NCI-H1092 (cell line): ENCODE measurements at places on chromosomes 2 and 18.

DNA sequence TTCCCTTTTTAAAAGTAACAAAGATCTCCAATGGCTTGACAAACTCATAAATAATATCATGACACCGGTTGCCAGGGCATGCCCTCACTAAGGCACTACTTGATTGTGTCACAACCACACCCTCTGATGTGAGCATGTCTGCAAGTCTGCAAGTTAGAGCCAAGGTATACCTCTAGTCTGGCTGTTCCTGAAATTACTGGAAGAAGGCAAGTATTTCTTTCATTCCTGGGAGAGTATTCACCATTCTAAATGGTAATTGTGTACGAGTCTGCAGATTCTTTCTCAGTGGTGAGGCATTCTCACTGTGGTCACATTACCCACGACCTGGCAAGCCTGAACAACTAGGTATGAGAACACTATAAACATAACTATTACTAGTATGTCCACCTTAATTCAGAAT is 25.7 kb upstream of the RNU4ATAC start:
- no peak for DNase-seq

DNA sequence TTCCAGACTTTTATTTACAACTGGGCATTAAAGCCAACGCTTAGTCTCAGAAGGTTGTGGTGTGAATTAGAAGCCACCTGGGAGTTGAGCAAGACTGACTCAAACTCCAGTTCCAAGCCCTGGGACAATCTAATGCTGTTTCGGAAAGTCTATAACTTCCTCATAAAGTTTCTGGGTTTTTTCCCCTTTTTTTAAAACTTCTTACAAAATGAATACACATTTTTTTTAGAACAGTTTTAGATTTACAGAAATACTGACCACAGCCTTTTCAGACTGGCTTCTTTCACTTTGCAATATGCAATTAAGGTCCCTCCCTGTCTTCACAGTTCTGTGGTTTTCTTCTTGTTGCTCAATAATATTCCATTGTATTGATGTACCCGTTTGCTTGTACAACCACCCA is 115.9 kb upstream of the TWIST2 start:
- no peak for DNase-seq

- no peak for DNase-seq
Observed at GRCh38 chr2:219448776-219449341, 14.2 kb downstream of the SPEG start.

DNA sequence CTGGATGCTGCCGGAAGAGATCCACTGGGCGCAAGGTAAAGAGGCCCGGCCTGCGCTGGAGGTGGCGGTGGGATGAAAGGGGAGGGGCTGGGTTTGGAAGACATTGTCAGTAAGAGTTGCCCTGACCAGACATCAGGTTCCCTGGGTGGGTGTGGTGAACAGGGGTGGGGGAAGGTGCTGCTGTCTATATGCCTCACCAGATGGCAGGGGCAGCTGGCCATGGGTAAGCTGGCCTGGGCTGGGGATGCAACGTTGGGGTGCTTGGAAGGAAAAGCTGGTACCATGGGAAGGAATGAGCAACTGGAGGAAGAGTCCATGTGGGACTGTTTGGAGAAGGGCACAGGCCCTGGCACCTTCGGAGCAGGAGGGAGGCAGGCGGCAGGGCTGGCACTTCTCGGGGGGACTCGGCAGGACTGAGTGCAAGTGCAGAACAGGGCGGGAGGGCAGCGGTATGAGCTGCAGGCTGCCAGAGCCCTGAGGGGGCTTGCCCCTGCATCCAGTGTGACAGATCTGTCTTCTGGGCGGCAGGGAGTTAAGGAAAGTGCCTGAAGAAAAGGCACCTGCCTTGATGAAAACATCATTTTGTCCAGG is 146.4 kb downstream of the DYSF start:
- DNase-seq: no peak

- no peak for DNase-seq
Observed at GRCh38 chr2:69645031-69645431, 1.5 kb upstream of the AAK1 start.

GRCh38 chr18:10604182-10604581 is 78.4 kb downstream of the NAPG start:
- DNase-seq: no peak

- DNase-seq: no peak
Observed at GRCh38 chr18:7741640-7742039, 174.5 kb downstream of the PTPRM start.

- DNase-seq: no peak
Observed at GRCh38 chr2:158688721-158689120, 106.4 kb upstream of the DAPL1 start.

GRCh38 chr2:217806482-217806765 is 196.4 kb downstream of the TNS1 start:
- DNase-seq: no peak

- DNase-seq: no peak
Observed at GRCh38 chr2:151438506-151438905, 28.8 kb downstream of the RIF1 start.

DNA sequence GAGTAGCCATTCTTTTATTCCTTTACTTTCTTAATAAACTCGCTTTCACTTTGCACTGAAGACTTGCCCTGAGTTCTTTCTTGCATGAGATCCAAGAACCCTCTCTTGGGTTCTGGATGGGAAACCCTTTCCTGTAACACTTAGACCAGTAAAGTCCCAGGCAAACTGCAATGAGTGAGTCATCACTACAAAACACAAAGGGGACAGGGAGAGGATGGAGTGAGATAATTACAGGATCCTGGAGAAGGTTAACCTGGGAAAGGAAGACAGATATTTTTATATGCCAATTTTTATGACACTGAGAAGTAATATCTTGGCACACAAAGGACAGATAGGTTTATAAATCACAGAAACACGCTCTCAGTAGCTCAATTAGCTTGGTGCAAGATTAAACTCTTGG is 48.7 kb downstream of the EHD3 start:
- DNase-seq: no peak

- no peak for DNase-seq
Observed at GRCh38 chr18:37270038-37270665, 295.4 kb downstream of the CELF4 start.

DNA sequence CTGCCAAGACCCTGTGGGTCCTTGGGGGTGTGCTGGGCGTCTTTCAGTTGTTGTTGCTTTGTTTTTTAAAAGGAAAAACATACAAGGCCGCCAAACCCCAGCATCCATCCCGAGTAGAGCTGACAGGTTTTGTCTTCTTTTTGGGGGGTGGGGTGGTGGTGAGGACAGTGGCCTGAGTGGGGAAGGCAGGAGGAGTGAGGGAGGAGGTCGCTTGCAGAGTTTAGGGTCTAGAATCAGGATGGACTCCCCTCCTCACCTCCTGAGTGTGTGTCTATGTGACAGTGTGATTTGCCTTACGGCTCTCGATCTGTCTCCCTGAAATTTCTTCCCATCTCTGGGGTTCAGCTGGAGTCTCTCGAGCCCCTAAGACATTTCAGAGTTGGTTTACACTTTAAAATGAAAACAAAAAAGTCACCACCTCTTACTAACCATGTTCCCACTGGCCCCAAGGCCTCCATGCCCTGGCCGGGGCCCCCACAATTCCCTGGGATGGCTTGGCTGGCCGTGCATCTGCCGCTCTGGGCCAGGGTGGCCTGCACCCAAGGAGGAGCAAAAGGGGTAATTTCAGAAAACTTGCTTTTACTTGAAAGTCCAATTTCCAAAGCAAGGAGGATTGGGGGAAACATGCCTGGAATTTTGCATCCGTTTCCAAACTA is 5.0 kb downstream of the SIX3 start:
- no peak for DNase-seq

DNA sequence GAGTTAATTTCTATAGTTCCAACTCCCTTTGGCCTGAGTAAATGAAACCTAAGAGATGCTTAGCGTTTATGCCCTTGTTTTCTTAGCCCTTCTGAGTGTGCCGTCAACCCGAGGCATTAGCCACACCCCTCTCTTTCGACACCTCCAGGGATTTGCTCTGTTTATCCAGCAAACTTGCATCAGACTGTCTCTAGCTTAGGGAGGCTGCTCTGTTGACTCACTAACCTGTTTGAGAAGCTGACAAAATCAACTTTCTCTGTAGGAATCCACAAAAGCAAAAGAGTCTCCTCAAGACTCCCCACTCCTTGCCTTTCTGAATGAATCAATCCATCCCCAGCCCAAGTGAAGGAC is 317.6 kb downstream of the TNS1 start:
- no peak for DNase-seq

GRCh38 chr2:225207043-225207442 is 164.8 kb upstream of the DOCK10 start:
- DNase-seq: no peak

DNA sequence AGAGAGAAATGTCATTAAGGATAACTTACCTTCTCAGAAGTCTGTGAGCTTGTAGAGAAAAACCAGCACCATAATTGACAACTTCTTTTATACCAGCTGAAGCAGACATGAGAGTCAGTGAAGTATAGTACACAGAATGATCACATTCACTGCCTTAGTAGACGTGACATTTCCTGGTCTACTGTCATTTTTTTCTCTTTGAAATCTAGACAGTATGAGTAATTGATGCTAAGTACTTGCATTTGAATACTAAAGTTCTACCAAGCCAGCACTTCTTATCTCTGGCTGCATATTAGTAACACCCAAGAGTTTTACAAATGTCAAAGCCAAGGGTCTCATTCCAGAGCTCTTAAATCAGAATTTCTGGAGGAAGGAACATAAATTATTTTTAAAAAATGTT is 25.4 kb upstream of the ACADL start:
- no peak for DNase-seq

DNA sequence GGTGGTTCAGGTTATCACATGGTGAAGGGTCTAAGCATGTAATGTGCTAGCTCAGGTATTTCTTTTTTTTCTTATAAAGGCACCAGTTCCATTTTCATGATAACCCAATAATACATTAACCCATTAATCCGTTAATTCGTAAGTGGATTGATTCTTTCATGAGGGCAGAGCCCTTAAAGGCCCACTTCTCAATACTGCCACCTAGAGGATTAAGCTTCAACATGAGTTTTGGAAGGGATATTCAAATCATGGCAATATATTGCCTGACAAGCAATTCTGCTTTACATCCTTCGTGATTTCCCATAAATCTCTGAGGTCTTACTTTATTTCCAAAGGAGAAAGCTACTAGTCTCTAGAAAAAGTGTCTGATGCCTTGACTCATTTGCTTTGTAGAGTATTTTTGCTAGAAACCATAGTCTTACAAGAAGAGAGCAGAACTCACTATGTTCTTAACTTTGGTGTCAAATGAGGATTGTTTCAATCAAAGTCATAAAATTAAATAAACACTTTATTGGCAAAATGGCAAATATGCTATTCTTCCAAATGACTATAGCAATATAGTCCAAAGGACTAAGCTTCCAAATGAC is 271.3 kb downstream of the KCNS3 start:
- peak; percentile 19 for DNase-seq

GRCh38 chr2:240787521-240788472 is 32.2 kb downstream of the KIF1A start:
- DNase-seq: no peak

- DNase-seq: no peak
Observed at GRCh38 chr2:198438331-198438730, 633.9 kb downstream of the PLCL1 start.

DNA sequence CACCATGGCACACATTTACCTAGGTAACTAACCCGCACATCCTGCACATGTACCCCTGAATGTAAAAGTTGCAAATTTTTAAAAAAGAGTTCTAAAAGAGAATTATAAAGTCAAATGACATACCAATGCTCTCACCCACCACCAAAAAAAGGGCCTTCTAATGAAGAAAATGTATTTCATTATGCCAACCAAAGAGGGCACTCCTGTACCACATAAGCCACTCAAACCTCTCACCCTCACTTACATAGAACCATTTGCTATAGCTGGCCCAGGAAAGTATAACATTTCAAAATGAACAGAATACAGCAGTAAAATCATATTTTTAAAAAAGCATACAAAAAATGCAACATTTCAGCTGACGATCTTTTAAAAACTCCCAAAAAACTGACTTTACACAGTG is 241.5 kb upstream of the PKDCC start:
- no peak for DNase-seq

- no peak for DNase-seq
Observed at GRCh38 chr2:225465827-225466226, 66.3 kb downstream of the NYAP2 start.

GRCh38 chr2:212535996-212536816 is 2.4 kb downstream of the ERBB4 start:
- no peak for DNase-seq

- no peak for DNase-seq
Observed at GRCh38 chr2:109213646-109214433, 84.8 kb downstream of the SH3RF3 start.

DNA sequence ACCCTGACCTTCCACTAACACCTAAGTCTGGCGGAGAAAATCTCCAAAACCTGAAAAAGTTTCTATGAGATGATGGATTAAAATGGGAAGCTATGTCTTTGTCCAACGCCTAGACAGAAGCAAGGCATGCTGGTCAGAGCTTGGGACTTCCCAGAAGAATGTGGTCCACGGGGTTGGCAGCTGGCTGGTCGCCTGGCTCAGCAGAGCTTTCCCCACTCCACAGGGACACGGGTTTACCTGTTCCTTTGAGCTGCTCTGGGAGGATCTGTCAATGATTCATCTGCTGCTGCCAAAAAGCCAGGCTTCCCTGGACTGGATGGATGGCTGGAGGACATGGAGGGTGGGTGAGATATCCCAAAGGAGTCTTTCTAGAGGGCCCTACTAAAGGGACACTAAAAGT is 10.8 kb downstream of the MBOAT2 start:
- no peak for DNase-seq

DNA sequence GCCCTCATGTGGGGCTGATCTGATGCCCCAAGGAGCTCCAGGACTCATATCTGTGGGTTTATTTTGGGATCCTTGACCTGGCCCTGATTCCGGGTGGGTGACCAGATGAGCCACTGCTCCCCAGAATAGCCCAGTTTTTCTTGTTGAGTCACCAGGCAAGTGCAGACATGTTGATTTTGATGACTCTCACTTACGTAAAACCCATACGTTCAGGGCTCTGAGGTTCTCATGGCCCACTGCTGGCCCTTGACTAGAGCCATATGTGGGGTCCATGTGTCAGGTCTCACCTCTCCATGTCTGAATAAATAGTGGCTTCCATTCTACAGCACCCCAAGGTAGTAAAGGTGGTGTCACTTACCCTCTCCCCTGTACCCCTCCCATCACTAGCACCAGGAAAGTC is 41.9 kb downstream of the CDC42EP3 start:
- DNase-seq: no peak

DNA sequence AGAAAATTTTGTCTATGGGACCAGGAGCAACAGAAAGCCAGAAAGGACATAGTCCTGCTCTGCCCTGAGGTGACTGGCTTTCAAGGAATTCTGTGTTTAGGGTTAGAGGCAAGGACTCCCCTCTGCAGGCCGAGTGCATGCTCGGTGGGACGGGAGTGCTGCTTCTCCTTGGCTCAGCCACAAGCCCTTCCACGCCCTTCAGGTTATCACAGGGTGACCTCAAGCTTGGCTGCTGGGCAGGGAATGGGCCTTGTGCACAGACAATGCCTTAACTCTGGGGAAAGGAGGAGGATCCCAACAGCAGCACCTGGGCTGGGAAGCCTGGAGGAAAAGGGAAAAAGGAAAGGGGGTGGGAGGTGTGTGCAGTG is 32.8 kb downstream of the FAM178B start:
- DNase-seq: no peak

DNA sequence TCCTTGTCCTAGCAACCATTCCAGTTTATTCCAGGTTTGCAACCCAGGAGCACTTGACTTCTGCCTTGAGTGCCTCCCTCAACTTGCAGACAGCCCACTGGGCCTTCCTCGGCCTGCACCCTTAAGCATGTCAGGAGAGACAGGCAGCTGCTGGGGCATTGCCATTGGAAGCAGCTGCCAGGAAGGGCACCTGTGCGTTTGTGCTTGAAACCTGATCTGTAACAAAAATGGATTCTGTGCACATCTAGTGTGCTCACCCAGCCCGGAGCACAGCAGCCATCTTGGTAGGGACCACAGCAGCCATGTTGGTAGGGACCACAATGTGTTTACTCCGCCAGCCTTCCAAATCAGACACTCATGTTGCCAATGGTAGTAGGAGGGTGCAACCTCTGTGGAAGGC is 44.3 kb upstream of the GLI2 start:
- DNase-seq: no peak
